ENCODE measurements at places on chromosomes 1 and 21.

DNA sequence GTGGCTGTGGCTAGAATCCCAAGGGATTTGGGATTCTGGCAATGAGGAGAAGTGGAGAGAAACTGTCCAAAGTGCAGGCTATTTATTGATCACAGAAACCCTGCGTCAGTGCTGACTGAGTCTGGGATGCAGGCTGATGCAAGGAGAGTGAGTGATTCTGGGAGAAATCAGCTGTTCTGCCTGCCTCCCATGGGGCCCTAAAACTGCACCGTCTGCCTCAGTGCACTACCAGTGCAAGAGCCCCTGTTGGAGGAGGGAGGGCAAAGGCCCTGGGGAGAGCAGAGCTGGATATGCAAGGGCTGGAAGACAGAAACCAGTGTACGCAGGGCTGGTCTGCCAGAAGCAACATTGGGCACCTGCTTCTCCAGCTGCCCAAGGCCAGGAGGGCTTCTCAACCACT, 42.6 kb downstream of the C1orf198 start:
- no peak for DNase-seq

GRCh38 chr1:10299151-10299550, 88.8 kb downstream of the KIF1B start:
- DNase-seq, result no peak

- DNase-seq, result no peak
These were observed 138.6 kb upstream of the JUN start for GRCh38 chr1:58922302-58923089.

- DNase-seq, result no peak
These were observed 2.0 kb upstream of the ATF3 start for GRCh38 chr1:212606395-212607205.

DNA sequence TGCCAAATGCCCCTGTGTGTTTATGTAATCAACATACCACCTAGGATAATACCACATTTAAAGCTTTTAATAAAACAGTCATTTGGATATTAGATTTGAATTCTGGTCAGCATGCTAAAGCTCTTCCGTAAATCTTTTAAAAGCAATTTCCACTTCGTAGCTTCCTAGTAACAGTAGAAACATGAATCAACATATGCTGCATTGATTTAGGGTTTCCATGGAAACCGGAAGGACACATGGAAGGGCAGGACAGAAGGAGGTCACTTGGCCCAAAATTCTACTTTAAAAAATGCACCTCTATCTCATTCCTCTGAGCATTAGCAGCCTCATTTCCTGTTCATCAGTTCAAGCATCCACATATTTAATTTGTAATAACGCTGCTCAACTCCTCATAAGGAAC, 8.1 kb downstream of the RGS8 start:
- DNase-seq, result no peak

DNA sequence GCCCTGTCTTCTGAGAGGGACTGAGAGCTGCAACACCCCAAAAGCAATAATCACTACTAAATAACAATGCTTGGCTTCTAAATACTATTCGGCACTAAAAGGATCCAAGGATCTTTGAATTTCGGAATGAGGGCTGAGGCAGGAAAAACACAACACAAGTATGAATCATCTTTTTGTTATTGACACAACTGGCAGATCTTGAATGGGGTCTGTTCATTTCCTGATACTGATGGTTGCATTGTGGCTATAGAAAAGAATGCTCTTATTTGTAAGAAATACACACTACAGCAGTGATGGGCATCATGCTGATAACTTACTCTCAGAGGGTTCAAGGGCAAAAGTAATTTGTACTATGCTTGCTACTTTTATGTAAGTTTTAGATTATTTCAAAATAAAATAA, 149.2 kb upstream of the PLD5 start:
- DNase-seq, result no peak

DNA sequence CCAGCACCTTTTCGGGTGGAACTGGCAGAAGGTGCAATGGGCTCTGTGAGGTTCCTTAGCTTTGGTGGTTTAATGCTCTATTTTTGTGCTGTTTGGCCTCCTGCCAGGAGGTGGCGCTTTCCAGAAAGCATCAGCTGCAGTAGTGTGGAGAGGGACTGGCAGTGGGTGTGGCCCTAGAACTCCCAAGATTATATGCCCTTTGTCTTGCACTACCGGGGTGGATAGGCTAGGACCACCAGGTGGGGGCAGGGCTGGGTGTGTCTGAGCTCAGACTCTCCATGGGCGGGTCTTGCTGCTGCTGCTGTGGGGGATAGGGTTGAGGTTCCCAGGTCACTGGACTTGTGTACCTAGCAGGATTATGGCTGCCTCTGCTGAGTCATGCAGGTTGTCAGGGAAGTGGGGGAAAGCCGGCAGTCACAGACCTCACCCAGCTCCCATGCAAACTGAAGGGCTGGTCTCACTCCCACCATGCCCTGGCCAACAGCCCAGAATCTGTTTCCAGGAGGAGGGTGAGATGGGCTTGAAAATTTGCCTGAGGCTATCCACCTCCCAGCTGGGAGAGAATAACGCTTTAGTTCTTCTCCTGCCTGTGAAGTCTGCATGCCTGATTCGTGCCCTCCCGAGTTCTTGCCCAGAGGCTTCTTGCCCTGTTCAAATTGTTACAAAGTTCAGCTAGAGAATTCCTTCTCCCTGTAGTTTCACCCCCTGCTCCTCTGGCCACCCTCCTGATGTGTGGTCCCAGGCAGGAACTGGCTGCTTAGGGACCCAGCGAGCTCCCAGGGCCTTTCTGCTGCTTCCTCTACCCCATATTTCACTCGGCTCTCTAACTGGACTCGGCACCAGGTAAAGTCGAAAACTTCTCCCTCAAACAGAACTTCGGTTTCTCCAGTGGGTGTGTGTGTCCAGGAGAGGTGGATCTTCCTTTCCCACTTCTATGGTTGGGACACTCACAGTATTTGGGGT, 76.5 kb upstream of the BTG3 start:
- peak; percentile 79 for DNase-seq

GRCh38 chr1:194014014-194014413, 827.6 kb upstream of the B3GALT2 start:
- DNase-seq, result no peak

GRCh38 chr1:147721716-147722115, 38.7 kb downstream of the GJA5 start:
- no peak for DNase-seq

GRCh38 chr1:28176492-28177470, at the start of gene PTAFR:
Gene PTAFR, minus strand, starts transcription at chr1:28176690. Its CDS starts 25,669 bp downstream, at chr1:28151021.
- no peak for DNase-seq

DNA sequence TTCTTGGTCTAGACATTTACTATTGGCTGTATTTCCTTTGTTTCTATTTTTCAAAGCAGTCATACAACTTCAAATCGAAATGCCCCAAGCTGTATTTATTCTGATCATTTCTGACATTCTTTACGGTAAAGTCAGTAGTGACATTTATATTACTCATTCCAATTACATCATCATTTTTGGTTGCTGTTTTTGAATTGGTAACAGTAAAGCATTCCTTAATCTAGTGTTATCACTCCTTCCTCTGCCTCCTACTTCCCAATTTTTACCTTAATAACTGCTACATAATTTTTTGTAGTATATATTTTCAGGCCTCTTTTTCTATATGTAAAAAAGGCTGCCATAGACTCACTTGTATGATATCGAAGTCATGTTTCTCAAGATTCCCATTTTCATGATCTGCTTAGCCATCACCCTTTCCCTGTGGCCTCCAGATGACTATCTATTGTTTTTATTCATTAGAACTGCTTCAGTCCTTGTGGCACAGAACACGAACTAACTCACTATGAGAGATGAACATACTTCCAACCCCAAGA, 167.2 kb downstream of the RUNX1 start:
- DNase-seq, result no peak

DNA sequence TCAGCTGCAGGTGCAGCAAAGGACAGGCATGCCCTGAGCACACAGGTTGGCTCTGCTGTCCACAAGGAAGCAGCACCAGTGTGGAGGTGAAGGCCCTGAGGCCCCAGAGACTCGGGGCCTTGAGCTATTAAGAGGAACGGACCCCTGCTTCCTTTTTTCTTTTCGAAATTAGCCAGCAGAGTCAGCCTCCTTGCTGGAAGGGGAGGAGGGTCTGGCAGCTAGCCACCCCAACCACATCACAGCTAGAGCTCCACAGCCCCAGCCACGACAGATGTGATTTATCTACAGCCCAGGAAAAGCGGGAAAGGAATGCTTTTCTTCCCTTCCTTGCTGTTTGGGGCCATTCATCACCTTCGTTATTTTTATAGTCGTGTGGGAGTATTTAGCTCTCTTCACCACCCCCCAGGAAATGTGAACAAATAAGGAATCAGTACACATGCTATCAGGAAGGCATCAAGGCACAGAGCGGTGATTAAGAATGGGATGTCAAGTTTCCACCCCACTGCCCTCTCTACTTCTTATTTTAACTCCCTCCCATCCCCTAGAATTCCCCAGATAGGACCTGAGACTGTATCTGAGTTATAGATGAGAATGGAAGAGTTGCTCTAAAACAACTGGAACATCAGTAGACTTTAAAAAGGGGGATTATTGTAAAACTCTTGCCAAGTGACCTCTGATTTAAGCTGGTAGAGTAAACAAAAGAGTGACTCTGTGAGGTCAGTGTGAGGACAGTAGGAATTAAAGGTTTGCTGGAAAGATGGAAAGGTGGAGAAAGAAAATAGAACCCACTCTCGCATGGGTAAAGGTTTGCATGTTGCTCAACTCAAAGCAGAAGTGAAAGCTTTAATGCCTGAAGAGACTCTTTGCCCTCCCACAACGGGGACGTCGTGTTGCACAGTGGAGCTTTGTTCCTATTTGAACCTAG, 224.7 kb upstream of the GJB5 start:
- DNase-seq, result no peak

GRCh38 chr1:205360891-205361290, 4.2 kb upstream of the KLHDC8A start:
- no peak for DNase-seq

- DNase-seq, result no peak
These were observed 47.4 kb upstream of the WNT2B start for GRCh38 chr1:112461200-112461871.

- DNase-seq, result no peak
These were observed 108.9 kb upstream of the ZBTB40 start for GRCh38 chr1:22342734-22343191.

DNA sequence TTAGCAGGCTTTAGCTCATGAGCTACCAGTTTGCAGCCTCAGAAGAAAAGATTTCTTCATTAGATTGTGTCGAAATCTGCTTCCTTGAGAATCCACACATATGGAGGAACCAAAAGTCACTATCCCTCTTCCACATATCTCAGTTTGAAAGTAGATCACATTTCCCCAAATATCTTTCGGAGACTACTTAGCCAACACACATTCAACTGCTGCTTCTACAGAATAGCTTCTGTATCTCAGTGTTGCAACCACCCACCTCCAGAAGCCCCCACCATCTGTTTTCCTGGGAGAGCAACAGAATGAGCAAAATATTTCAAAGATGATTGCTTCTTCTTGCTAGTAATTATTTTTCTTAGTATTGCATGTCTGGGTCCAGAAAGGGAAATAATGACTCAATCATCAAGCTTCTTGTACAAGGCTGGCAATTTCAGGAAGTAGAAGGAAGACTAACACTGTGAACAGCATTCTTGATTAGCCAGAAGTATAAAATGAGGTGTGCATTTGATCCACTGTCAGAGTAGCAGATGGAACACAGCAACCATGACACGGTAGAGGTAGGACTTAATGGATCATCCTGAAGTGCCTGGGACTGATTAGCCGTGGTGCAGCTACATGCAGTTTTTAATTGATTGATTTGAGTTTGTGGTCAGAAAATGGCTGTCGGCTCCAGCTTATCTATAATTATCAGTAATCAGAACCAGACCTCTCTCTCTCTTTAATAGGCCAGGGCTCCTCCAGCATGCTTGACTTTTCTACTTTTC, 24.9 kb downstream of the ZC3H11B start:
- no peak for DNase-seq

GRCh38 chr1:231040019-231040799, at the start of gene FAM89A:
Gene FAM89A, minus strand, starts transcription at chr1:231040254. Its CDS starts 43 bp downstream, at chr1:231040211.
- DNase-seq, result peak; percentile 36

DNA sequence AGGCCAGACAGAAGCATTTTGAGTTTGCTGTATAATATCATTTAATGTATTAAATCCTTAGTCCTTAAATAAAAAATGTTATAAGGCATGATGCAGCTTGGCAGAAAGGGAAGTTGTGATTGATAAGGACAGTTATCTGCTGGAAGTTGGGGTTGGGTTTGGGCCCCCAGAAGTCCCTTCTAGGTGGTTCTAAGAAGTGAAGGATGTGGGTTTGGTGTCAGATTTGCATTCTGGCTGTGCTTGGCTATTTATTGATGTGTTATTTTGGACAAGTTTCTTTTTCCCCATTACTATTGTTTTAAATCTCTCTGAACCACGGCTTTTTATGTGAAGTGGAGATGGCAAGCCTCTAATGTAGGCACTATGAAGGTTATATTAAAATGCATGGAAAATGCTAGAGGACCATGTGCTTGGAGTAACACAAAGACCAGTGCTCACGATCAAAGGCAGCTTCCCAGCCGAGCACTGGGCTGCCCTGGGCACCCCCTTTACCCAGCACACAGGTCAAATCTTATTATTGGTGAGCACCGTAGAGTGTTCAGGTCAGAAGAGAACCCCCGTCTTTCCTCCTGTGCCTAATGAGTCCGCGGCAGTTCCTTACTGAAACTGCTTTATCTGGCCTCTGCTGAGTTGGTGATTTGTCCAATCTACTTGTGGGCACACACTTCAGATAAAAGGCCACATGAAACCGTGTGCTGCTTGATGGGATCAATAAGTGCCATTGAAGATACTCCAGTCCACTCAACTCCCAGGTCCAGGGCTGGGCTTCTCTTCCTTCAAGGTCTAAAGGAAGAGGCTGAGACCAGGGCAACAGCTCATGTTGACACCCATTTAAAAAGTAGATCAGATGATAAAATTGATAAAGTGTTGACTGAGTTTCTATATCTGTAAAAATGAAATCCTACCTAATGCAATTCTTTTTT, 212.0 kb downstream of the PRDM2 start:
- DNase-seq, result no peak

GRCh38 chr1:184311580-184311979, 75.2 kb upstream of the C1orf21 start:
- DNase-seq, result no peak

- DNase-seq, result no peak
These were observed 18.7 kb upstream of the OR6N2 start for GRCh38 chr1:158799689-158800088.

DNA sequence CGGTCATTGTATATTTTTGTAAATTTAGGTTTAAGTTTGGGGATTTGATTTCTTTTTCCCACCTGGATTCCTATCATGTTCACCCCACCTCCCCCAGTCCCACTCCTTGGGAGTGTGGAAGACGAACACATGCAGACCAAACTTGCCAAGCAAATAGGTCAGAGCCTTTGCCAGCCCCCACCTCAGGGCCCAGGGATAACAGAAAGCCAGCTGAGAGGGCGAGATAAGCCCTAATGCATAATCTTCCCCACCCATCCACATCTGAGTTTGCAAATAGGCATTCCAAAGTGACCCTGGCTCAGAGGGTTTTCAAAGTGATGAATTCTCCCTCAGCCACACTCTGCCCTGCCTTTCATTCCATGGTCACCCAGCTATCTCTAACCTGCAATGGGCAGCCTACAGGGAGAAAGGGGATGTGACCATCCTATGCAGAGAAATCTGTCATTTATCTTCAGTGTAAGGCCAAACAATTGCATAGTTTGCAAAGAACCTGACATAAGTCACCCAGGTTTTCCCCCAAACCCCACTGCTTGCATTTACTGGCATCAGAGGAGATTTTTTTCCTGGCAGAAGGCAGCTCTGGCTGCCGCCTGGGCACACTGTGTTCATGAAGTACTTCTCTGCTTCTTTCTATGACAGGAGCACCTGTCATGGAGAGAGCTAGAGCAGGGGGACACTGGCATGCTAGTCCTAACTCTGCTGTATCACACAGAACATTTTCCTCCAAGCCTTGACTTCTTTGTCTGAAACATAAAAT, 69.0 kb upstream of the NFIA start:
- DNase-seq, result no peak
